ENCODE measurements at places on chromosomes 7 and 10.

DNA sequence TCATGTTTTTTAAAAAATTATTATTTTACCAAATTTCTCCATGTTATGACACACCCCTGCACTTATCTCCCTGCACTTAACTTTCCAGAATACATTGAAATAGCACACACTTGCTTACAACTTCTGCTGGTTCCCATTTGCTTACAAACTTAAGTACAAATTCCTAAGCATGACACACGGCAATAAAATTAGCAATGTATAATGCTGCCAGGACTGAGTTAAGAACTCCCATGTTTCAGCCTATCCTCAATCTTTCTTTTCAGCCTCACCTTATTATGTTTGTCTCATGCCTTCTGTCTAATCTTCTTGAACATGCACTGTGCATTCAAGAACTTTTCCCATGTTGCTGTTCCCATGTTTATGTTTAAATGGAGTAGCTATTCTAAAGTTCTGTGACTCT, 40.8 kb downstream of the PRPS1L1 start:
- no peak for DNase-seq

DNA sequence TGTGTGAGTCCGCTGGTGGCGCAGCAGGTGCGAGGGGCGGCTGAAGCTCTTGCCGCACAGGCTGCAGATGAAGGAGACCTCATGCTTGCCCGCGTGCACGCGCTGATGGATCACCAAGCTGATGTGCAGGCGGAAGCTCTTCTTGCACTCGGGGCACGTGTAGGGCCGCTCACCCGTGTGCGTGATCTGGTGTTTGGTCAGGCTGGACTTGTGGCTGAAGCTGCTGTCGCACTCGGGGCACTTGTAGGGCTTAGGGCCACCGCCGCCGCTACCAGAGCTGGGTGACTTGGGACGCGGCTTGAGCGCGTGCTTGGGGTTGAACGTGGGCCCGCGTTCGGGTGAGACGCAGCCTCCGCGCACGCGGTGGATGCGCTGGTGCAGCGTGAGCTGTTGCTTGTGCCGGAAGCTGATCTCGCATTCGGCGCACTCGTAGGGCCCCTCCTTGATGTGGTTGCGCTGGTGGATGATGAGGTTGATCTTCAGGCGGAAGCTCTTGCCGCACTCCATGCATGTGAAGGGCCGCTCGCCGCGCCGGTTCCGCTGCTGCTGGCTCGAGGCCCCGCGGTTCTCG, 28.7 kb downstream of the ZNF777 start:
- no peak for DNase-seq

DNA sequence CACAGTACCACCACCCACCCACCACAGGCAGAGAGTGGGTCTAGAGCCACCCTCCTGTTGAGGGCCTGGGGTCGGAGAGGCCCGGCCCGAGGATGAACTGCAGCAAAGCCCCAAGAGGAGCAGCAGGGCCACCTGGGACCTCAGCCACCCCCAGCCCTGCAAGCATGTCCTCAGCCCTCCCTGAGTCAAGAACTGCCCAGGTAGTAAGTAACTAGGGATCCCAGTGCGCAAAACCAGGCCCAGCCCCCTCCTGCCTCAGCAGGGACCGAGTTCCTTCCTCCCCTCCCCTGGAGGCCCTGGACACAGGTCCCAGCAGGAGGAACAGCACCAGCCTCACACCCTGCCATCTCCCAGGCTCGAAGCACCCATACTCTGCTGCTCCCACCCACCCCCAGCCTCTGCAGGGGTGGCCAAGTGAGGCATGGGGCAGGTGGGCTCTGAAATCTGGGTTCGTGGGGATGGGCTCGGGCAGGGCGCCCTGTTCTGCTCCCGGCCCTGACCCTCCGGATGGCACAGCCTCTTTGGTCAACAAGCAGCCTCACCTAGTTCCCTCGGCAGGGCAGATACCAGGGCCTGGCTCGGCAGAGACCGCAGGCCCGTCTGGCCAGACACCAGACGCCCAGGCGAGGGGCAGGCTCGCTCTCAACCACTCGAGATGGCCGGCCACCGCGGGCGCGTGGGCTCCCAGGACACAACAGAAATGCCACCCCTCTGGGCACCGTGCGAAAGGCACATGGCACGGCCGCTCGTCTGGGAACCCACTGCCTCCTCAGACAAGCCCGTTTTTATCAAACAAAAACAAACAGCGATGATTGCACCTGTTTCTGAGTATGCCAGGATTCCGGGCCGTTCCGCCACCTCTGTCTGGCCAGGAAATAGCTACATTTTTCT, 15.2 kb downstream of the PDGFA start:
- DNase-seq = no peak

DNA sequence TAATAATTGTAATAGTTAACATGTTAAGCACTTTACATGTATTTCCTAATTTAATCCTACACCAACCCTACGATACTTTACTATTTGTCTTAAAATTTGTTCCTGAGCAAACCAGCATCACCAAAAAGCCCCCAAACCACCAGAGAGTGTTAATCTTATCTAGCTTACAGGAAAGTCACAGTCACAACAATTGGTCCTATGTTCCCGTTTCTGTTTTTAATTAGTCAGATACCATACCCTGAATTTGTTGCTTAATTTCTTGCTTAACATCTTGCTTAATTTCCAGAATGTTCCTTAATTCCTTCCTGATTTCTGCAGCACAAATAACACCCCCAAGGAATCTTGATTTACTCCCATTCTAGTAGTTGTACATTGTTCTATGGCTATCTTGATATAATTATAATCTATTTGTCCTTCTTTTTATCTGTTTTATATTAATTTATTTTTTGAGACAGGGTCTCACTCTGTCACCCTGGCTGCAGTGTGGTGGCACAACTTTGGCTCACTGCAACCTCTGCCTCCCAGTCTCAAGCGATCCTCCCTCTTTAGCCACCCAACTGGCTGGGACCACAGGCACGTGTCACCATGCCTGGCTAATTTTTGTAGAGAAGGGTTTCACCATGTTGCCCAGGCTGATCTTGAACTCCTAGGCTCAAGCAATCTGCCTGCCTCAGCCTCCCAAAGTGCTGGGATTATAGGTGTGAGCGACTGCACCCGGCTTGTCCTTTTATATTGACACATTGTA, 6.6 kb upstream of the PDSS1 start:
- no peak for DNase-seq

GRCh38 chr7:74453322-74454011, at the start of gene GTF2IRD1:
Gene GTF2IRD1 (plus strand): TSS chr7:74453906. CDS start chr7:74508081, 54,175 bp downstream.
- DNase-seq = no peak

All from stimulated activated CD8-positive, alpha-beta memory T cell treated with anti-CD3 and anti-CD28 coated beads, Interleukin-2, amount 100 ng/mL, for 1 hour (primary cell).